ENCODE measurements at places on chromosomes 6 and 20. TPM values are rescaled to one million over a fixed set of nuclear protein-coding genes. Genes with fewer than 3 reads are reported as not detected.

The HCRTR2 gene
- polyA plus RNA-seq: 0.15 TPM

The ZNF318 gene
- polyA plus RNA-seq: 10.5 TPM

The TGM3 gene
- polyA plus RNA-seq: 0.08 TPM

The HLA-DRB1 gene
- 2.7 TPM for polyA plus RNA-seq

The COL21A1 gene
- 5.0 TPM for polyA plus RNA-seq

The SMPDL3A gene
- 5.1 TPM for polyA plus RNA-seq

The RTEL1 gene
- polyA plus RNA-seq: 13.5 TPM

The VGLL2 gene
- polyA plus RNA-seq: not detected

The CPNE5 gene
- polyA plus RNA-seq: 0.37 TPM

The TMEM217 gene
- 0.77 TPM for polyA plus RNA-seq

All from GM23338 (cell line).